ENCODE measurements at places on chromosomes 12 and 14.

GRCh38 chr14:35471803-35472202, 62.2 kb upstream of the INSM2 start:
- DNase-seq: no peak

- peak; percentile 83 for DNase-seq
Observed at GRCh38 chr14:104677512-104678332, 11.7 kb upstream of the INF2 start.

- DNase-seq: no peak
Observed at GRCh38 chr12:728781-729180, 23.6 kb upstream of the WNK1 start.

DNA sequence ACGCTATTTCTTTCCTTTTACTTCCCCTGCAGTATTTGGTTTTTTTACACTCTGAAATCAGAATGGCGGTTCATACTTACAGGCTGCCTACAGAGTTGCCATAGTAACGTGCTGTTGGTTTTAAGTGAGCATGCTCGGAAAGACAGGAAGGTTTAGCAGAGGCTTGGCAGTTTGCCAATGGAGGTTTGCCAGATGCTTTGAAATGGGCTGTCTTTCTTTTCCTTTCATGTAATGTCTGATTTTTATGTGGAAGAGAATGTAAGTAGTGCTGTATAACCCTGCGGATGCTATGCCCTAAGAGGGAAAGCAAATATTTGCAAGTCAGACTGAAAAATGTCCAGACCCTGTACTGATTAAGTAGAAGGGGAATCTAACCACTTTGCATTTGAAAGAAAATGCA, 32.8 kb downstream of the ARID4A start:
- DNase-seq: peak; percentile 7

DNA sequence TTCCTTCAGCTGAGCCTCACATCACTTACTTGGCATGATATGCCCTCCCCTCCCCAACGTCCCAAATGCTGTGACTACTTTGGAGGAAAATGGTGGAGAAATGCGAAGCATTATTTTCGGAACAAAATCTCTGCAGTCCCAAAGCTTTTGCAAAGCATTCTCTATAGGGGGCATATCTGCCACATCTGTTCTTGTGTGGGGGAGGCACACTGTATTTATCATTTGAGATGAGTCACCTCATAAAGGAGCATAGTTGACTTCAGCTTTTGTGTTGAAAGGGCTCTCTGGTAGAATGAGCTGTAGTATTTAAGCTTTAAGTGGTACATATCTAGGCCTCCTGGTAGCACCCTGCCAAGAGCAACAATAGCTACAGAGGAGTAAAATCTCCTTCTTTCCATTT, 447.5 kb downstream of the ADAMTS20 start:
- DNase-seq: no peak

DNA sequence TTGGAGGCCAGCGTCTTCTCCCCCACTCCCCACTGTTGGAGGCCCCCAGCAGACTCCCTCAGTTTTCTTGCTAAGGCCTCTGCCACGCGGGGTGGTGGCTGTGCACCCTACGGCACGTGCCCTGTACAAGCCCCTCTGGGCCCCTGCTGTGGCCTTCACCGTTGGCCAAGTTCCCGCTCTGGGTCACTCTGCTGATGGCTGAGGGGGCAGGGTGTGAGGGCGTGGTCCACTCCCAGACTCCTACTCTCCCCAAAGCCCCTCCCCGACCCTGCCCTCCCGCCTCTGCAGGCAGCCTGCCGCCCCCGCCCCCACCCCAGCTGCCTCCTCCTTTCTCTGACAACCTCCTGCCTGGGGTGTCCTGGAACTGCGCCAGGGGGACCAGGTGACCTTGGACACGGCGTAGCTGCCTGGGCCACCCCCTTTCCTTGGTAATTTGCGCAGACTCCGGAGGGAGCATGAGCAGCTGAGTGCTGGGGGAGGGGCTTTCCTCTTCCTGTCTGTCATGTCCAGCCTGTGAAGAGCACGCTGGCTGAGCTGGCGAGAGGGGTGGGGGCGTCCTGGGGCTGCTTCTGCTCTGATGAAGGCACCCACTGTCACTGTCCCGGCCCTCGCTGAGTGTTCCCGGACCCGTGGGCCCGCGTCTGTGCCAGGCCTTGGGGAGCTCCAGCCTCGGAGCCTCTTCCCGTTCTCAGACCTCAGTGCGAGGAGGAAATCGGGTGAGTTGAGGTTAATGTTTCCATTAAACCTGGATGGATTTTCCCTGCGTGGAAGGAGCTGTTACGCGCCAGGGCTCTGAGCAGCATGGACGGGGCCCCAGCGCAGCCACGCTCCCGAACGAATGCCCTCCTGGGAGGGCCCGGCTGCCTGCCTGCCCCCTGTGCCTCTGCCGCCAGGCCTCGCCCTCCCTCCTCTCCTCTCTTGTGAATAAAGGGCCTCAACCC, 85.0 kb downstream of the KIF26A start:
- no peak for DNase-seq

DNA sequence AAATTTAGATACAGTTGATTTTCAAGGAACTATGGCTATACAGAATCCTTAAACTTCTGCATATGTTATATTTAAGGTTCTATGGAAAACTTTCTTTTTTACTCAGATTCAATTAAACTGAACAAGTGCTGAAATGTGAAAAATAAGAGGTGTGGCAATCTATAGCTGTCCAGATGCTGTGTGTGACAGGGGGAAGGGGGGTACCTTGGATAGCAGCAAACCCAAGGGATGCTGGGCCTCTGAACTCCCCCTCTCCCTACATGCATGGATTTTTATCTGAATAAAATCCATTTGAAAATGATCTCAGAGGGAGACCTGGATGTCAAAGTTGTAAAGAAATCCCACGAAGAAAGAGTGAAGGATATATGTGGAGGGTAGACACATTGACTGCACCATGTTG, 82.8 kb upstream of the CCDC198 start:
- DNase-seq: no peak

GRCh38 chr12:63151623-63152320, 771 bp upstream of the AVPR1A start:
- peak; percentile 13 for DNase-seq

DNA sequence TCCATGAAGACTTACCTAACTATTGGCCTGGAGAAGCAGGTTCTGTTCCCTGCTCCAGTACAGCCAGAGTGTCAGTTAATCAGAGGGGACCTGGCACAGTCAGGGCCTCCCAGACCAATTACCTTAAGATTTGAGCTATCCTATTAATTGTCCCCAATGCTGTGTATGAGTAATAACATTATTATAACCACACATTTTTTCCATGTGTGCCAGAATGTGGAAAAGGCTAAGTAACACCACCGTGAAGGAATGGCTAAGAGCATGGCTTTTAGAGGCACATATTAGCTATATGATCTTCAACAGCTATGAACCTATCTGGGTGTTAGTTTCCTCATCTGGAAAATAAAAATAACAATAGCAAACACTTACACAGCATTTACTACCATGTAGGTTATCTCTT, 111.1 kb upstream of the RAP1B start:
- DNase-seq: no peak

GRCh38 chr12:76340680-76341435, 7.4 kb downstream of the BBS10 start:
- no peak for DNase-seq

GRCh38 chr12:69457433-69457832, 12.8 kb upstream of the FRS2 start:
- DNase-seq: no peak

- DNase-seq: no peak
Observed at GRCh38 chr12:51848326-51848727, at the start of gene FIGNL2. Gene FIGNL2, minus strand, starts transcription at chr12:51848718. Its CDS starts 26,305 bp downstream, at chr12:51822413.

GRCh38 chr14:62957562-62957961, 87.7 kb downstream of the KCNH5 start:
- peak; percentile 20 for DNase-seq

GRCh38 chr12:91104812-91105466, 6.4 kb downstream of the LUM start:
- no peak for DNase-seq

GRCh38 chr14:21526672-21527317, 649 bp upstream of the SALL2 start:
- no peak for DNase-seq

DNA sequence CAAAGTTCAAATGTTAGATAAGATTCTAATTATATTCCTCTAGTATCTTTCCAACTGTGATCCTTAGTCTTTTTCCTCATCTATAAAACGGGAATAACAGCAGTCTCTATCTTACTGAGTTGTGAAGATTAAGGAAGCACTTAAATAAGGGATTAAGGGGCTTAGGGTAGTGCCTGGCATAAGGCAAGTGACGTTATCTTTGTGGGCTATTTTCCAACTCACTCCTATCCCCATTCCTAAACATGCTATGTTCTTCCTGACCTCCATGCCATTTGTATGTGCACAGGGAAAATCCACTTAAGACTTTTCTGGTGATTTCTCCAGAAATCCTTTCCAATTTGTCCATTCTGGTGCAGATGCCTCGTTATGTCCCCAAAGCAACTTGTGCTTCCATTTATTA, 33.3 kb downstream of the SUPT16H start:
- DNase-seq: no peak

- DNase-seq: no peak
Observed at GRCh38 chr12:31742891-31743290, 14.1 kb upstream of the AMN1 start.

DNA sequence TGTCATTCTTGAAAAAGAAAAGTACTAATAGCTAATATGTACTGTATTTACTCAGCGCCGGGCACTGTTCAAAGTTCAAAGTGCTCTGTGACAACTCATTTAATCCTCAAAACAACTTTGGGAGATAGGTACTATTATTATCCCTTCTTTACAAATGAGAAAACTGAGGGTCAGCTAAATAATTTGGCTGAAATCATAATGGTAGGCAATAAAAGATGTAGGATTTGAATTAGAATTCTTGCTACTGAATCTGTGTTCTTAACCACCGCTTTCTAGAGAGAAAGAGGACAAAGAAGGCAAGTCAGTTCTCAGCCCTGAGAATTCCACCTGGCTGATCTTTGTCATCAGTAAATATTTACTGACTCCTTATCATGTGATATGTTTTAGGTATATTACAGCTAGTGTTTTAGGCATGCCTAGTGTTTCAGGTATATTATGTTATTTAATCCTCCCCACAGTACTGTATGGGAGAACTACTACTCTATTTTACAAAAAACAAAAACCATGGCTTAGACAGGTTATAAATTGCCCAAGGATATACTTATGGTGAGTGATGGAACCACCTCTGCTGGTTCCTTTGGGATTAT, 205.7 kb upstream of the GZMB start:
- DNase-seq: no peak

DNA sequence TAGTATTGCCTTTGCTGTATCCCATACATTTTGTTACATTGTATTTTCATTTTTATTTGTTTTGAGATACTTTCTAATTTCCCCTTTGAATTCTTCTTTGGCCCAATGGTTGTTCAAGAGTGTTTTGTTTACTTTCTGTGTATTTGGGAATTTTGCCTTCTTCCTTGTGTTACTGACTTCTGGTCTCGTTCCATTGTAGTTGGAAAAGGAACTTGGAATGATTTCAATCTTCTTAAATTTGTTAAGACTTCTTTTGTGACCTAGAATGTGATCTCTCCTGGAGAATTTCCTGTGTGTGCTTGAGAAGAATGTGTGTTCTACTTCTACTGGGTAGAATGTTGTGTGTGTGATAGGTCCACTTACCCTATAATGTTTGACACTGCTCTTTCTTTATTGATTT, 304.4 kb upstream of the RTL1 start:
- DNase-seq: no peak

- no peak for DNase-seq
Observed at GRCh38 chr14:55814064-55814463, 234.1 kb downstream of the KTN1 start.

DNA sequence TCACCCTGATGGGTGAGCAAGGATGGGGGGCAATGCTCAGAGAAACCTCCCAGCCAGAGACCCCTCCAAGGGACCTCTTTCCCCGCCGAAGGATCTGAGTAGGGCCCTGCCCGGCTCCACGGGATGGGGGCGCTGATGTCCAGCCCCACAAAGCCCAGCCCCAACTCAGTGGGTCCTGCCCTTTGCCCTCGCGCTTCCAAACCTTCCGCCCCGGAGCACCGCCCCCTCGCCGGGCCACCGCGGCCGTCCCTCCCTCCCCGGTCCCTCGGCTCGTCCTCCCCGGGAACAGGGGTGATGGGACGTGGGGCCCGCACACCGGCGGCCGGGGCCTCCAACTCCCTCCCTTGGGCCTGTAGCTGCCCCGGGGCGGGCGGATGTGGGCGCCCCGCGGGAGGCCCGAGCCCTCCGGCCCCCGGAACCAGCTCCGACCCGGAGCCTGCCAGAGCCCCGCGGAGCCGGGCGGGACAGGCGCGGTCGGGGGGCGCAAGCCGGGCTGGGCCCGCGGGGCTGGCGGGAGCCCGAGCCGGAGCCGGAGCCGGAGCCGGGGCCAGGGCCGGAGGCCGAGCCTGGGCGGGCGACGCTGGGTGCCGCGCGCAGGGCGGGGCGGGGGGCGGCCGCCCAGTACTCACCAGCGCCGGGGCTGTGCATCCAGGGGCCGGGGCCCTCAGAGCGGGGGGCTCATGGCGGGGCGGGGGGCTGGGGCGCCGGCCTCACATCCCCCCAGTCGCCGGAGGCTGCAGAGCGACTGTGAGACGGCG, 386 bp downstream of the HDAC7 start:
- no peak for DNase-seq

GRCh38 chr14:56117765-56118610, at the start of gene PELI2:
Gene PELI2, plus strand, starts transcription at chr14:56118411. Its CDS starts 250 bp downstream, at chr14:56118661.
- DNase-seq: peak; percentile 28

DNA sequence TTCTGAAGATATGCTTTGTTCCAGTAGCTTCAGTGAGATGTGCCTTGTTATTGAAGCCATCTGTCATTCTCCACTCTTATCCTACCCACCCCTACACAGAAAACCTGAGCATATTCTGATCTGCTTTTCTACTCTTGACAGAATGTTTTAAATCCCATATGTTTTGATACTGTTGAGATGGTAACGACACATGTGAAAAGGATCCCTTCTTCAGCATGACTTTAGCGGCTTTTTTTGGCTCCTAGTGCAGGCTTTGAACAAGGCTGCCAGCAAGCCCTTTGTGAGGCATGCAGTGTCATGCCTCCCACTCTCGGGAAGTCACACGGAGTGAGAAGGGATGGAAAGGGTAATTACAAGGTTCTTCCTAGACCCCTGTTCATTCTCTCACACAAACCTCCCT, 228.8 kb upstream of the RGS6 start:
- no peak for DNase-seq

DNA sequence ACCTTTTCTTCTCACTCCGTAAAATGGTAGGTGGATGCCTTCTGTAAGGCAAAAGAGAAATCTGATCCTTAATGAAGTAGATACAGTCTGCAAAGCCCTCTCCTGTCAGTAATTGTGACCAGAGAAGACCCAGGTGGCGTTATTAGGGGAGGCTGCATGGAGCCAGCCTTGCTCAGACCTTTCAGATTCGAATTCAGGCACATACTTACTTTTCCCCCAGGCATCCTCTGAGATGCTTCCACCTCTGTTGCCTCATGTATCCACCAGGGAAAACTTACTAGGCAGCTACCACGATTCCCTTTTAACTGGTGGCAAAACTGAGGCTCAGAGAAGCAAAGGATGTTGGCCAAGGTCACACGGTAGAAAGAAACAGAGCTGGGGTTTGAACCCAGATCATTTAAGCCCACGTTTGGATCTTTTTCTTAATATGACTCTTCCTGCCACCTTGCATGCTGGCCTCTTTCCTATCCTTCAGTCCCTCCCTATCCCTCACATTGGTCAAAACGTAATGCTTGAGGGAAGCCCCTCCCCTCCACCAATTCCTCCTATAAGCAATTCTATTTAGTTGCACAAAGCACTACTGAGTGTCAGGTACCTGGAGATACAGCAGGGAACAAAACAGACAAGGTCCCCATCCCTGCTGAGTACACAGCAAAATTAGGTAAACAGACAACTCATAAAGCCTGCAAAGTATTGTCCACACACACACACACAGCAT, 179.4 kb downstream of the KSR2 start:
- DNase-seq: no peak

GRCh38 chr12:810671-811415, 58.5 kb downstream of the WNK1 start:
- DNase-seq: no peak

- no peak for DNase-seq
Observed at GRCh38 chr14:73634011-73634833, 10.6 kb upstream of the DNAL1 start.
